Eye (tissue), 1 donor: ENCODE measurements at places on chromosomes 12 and 14.

- no peak for DNase-seq
Observed at GRCh38 chr14:31952573-31952972, 124.5 kb upstream of the ARHGAP5 start.

- peak; percentile 82 for DNase-seq
Observed at GRCh38 chr12:112992541-112993398, 14.5 kb downstream of the OAS2 start.

- no peak for DNase-seq
Observed at GRCh38 chr14:22168092-22168955, 420.7 kb downstream of the DAD1 start.

- peak; percentile 64 for DNase-seq
Observed at GRCh38 chr12:113222730-113223531, 1.7 kb downstream of the TPCN1 start.

DNA sequence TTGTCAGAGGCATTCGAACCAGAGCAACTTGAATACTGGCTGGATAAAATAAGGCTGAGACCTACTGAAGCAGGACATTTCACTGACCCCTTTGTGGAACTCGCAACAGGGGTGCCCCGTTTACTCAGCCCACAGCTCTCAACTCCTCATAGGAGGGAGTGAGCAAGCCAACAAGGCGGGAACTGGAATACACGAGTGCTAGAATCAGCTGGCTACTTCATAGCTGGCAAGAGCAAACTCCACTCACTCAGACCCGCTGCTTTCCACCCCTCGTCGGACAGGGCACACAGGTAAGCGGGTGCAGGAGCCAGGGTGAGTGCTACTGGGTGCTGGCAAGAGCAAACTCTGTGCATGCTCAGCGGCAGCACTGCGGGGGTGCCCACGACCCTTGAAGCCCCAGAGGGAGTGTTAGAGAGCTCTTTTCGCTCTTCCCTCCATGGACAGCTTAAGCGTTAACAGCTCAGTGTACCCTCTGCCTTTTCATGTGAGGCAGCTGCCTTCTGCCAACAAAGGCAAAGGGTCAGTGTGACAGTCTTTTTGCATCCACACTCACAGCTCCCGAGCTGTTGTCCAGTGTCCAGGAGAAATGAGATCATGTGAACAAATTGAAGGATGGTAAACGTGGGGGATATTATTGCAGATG lies 15.7 kb downstream of the CAPZA3 start:
- peak; percentile 33 for DNase-seq

- no peak for DNase-seq
Observed at GRCh38 chr14:35689000-35689460, 120.1 kb downstream of the RALGAPA1 start.

DNA sequence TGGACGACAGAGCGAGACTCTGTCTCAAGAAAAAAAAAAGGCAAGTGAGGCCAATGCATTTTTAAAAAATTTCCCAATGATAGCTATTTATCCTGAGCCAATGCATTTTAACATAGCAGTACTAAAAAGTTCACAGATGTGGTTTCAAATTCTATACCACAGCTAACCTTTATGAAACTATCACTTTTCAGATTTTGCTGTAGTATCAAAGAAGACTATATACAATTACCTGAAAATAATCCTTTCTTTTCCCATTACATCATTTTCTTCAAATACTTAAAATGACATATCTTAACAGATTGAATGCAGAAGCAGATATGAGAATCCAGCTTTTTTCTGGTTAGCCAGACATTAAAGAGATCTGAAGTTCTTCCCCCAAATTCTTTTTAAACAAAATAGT lies 13.2 kb downstream of the ATF7 start:
- DNase-seq = no peak

GRCh38 chr14:36056845-36057244 lies 119.7 kb downstream of the PTCSC3 start:
- no peak for DNase-seq

DNA sequence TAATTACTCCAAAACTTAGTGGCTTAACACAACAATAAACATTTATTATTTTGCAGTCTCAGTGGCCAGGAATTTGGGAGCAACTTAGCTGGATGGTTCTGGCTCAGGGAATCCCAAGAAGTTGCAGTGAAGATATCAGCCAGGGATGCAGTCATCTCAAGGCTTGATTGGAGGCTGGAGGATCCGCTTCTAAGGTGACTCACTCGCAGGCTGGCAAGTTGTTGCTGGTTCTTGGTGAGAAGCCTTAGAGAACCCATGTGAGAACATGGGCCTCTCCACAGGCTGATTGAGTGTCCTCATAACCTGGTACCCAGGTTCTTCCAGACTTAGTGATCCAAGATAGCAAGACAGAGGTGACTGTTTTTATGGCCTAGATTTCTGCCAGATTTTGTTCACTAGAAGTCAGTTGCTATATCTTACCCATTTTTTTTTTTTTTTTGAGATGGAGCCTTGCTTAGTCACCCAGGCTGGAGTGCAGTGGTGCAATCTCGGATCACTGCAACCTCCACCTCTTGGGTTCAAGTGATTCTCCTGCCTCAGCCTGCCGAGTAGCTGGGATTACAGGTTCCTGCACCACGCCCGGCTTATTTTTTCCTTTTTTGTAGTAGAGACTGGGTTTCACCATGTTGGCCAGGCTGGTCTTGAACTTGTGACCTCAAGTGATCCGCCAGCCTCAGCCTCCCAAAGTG lies 32.5 kb downstream of the BRMS1L start:
- DNase-seq = no peak

- DNase-seq = no peak
Observed at GRCh38 chr14:70149596-70150165, 39.1 kb downstream of the SLC8A3 start.

GRCh38 chr14:97788364-97788763 lies 991.2 kb downstream of the VRK1 start:
- DNase-seq = peak; percentile 63

DNA sequence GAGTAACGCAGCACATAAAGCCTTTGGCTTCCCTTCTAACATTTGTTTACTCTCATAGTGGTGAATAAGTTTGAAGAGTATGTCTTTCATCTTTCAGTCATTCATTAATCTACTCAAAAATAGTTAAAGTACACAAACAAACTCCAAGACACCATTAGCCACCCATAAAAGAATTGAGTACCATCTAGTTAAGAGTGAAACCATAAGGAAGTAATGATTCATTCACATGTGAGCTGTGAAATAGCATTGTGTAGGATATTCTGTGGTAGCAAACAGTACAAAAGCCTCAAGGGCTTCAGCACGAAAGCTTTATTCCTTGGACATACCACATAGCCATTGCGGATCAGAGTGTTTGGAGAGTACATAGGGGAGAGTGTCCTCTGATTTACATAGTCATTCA lies 13.9 kb downstream of the SYT1 start:
- no peak for DNase-seq

DNA sequence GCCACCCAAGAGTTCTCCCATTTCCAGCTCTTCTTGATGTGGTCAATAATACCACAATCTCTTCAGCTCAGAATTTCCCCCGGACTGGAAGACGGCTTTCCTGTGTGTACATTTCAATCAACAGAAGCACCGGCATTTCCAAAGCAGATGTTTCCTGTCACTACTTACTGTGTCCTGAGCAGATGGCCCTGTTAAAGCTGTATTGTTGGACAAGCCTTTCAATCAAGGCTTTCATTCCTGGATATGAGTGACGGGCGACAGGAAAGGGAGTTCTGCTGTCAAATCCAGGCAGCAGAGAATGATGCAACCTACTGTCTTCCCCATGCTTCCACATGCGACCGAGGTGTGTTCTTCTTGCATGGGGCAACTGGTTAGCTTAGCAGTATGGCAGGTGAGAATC lies 76.4 kb upstream of the CCDC60 start:
- peak; percentile 39 for DNase-seq

- no peak for DNase-seq
Observed at GRCh38 chr12:12171991-12172511, 94.8 kb downstream of the LRP6 start.

DNA sequence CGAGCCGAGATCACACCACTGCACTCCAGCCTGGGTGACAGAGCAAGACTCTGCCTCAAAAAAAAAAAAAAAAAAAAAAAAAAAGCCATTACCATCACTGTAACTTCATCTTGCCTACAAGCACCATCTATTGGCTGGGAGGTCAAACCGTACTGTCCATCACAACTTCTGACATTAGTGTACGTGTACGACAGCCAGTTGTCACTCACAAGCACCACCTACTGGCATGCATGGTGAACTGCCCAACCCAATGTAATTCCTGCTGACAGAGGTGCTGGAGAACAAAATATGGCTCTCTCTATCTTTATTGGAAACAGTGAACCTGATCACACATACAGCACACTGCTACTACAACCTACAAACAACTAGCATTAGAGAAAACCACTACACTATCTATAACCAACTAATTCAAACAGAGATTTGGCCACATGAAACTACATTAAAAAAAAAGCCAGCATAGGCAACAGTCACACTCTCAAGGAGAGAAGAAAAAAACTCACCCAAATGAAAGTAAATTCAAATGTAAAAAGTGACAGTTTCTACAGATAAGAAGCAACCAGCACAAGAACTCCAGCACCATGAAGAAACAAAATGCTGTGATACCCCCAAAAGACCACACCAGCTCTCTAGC lies 82.3 kb downstream of the PUS7L start:
- DNase-seq = no peak

DNA sequence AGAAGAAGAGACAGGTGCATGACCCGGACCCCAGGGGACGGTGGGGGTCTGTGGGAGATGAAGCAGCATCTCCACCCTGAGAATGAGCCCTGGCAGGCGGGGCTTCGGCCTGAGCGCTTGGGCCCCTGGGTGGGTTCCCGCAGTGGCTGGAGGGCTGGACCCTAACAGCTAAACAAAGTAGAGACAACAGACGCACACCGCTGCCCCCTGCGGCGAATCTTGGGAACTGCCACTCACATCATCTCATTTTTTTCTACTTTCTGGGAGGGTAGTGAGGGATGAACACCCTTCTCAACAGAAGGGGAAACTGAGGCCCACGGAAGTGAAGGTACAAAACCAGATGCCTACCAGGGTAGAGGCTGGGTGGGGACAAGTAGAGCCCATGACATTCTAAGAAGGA lies 104.7 kb downstream of the RFLNA start:
- DNase-seq = peak; percentile 67

DNA sequence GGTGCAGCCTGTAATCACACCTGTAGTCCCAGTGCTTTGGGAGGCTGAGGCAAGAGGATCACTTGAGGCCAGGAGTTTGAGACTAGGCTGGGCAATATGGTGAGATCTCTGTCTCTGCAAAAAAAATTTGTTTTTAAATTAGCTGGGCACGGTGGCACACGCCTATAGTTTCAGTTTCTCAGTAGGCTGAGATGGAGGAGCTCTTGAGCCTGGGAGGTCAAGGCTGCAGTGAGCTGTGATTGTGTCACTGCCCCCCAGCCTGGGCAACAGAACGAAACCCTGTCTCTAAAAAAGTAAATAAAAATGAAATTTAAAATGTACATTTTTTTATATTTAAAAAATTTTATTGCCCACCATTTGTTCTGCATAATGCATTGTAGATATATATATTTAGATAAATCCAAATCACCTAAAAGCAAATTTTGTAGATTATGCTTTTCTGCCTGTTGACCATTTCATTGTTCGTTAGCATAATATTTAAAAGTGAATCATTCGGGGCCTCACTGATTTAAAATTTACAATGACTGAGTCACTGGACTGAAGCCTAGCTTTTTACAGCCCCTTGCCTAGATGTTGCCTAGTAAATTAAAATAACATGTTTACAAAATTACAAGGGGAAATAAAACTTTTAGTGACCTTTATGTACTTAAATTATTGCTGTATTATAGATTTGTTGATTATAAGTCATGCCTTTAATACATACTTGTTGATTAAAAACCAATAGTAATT lies 87.9 kb downstream of the USP15 start:
- DNase-seq = no peak

DNA sequence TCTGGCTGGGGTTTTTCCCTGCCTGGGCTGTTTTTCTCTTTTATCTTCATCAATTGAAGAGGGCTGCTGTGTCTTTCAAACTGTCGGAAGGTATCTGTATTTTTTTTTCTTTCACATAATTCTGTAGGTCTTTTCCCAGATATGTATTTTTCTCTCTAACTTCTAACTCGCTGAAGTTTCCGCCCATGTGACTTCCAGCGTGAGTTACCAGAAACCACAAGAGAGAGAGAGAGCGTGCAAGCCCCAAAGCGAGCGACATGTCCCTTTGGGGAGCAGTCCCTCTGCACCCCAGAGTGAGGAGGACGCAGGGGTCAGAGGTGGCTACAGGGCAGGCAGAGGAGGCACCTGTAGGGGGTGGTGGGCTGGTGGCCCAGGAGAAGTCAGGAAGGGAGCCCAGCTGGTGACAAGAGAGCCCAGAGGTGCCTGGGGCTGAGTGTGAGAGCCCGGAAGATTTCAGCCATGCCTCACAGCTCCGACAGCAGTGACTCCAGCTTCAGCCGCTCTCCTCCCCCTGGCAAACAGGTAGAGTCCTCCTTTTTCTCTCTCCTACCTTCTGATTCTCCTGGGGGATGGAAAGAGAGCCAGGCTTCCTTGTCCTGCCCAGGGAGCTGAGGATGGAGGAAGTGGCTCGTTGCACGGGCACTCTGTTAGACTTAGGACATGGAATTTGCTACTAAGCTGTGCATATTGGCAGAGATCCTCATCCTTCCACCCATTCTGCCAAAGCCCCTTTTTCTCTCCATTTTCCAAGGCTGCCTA lies at the start of gene BATF:
BATF (plus strand) TSS at position 246 of the 759 bp plus-strand sequence; CDS start at position 460, 214 bp downstream.
- no peak for DNase-seq

GRCh38 chr12:41186026-41186425 lies 2.1 kb upstream of the PDZRN4 start:
- peak; percentile 23 for DNase-seq

DNA sequence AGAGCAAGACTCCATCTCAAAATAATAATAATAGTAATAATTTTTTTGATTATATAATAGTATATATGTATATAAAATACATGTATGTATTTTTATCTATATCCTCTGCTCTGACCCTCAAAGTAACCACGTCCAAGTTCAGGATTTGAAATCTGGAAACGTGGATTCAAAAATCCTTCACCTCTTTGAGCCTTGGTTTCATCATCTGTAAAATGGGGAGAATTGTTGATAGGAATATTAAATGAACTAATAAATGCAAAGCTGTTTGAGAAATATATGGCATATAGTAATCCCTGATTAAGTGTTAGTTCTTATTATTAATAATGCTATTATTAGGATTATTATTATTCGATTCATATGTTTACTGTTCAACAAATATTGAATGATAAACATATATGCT lies 2.6 kb downstream of the P2RX7 start:
- no peak for DNase-seq

DNA sequence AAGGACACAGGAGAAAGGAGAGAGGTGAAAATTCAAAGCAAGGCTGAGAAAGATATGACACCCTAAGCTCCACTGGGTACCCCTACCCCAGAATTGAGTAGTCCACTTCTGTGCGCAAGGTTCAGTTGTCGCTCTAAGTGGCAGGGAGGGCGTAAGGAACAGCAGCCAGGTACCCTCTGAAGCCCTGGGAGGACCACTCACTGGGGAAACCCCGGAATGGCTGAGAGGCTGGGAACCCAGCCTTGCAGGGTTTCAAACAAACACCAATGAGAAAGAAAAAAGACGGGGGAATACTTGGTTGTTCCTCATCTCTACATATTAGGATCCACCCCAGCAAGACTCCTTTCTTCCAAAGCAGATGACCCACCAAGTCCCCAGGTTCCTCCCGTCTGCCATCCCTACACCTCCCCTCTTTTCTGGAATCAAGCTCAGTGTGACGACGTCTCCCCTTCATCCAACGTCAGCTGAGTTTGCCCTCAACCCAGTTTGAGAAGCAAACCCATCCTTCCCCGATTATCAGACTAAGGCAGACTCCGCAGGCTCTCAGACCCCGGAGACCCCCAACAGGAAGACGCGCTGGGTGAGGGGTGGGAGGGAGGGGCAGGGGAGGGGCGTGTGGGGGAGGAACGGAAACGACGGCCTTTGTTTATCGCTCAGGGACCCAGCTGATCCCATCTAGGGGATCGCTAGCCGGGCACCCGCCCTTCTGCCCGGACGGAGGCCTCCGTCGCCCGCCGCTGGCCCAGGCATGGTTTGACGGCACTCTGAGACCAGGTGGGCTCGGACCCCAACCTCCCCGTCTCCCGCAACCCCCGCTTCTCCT lies 795 bp downstream of the LMBR1L start:
- DNase-seq = peak; percentile 83
